NCI-H2107 (cell line): ENCODE measurements at places on chromosomes 12 and 14.

GRCh38 chr12:26416550-26416949 lies 221.2 kb downstream of the SSPN start:
- no peak for DNase-seq

GRCh38 chr14:58294201-58294600 lies 4.2 kb upstream of the ARID4A start:
- DNase-seq: no peak

DNA sequence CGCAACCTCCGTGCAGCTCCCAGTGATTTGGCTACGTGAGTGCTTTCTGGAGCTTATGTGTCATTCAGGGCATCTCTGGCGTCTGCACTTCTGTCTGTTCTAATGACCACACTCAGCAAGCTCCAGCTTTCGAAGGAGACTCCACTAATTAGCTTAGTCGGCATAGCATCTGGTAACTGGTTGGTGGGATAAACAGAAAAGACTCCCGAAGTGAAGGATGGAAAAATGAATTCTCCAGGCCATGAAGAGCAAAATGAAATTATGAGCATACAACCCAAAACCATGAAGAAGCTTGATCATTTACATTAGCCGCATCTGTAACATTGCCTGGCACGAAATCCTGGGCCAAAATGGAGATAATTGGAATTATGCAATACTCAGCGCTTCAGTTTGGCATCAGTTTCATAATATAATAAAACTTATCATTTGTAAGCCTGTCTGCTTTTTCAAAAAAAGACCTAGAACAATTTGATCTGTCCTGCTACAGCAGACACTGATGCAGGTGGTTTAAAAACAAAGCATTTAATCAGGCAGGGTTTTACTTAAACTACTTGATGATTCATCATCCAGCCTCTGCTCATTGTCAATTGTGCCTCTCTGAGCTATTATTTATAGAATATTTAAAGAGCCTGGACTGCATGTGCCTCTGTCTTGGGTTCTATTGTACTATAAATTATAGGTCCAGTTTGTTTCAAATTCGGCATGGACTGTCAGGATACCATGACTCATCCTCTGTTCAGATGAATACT lies 87.4 kb downstream of the SYT1 start:
- DNase-seq: peak; percentile 29

- no peak for DNase-seq
Observed at GRCh38 chr12:131445184-131445774, 265.6 kb upstream of the SFSWAP start.

- DNase-seq: no peak
Observed at GRCh38 chr14:88895116-88895515, 70.7 kb downstream of the TTC8 start.

DNA sequence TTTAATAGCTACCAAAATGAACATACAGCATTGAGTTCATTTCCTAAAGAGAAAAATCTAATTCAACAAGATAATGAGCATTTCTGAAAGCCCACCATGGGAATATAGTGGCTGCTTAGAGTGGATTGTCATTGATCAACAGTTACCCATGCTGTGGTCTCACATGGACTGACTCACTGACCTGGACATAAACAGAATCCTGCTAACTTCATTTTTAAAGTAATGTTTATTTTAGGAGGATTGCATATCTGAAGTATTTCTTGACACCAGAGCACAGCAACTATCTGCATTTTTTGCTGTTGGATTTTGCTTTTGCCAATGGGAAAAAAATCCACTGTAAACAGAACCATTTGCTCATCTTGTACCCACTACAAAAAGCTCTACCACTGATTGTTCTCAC lies 71.7 kb downstream of the KCNC2 start:
- DNase-seq: no peak

GRCh38 chr14:87043667-87044200 lies 949.2 kb downstream of the GALC start:
- no peak for DNase-seq

GRCh38 chr12:13007496-13008233 lies 7.6 kb upstream of the HEBP1 start:
- no peak for DNase-seq

- no peak for DNase-seq
Observed at GRCh38 chr14:89232265-89233070, 184.6 kb downstream of the FOXN3 start.

- no peak for DNase-seq
Observed at GRCh38 chr14:72308967-72309485, 376.8 kb downstream of the RGS6 start.

- DNase-seq: no peak
Observed at GRCh38 chr14:31957565-31957964, 119.5 kb upstream of the ARHGAP5 start.

GRCh38 chr12:117567644-117568216 lies 206.3 kb upstream of the NOS1 start:
- no peak for DNase-seq

- DNase-seq: no peak
Observed at GRCh38 chr14:25526290-25526689, 476.3 kb upstream of the STXBP6 start.

DNA sequence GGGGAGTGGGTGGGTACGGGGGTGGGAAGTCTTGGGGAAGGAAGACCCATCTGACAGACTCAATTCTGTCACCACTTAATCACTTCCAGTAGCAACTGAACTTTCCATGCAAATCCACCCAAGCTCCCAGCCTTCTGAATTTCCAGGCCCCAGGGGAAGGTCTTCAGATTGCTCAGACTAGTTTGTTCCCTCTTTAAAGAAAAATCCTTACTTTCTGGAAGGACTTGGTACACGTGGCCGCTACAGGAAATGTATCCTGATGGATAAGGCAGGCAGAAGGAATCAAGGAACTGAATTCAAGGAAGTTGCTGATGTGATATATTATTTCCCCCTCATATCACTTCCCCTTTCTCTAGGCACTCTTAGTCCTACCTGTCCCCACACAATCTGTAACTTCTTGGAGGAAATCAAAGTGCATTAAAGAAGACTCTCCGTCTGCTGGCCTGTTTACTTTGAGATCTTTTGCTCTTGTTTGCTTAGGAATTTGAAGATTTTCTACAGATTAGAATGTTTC lies 6.4 kb downstream of the NFKBIA start:
- DNase-seq: no peak
